ENCODE measurements at places on chromosomes 7 and 10. TPM values are rescaled to one million over a fixed set of nuclear protein-coding genes. Genes with fewer than 3 reads are reported as not detected.

DNA sequence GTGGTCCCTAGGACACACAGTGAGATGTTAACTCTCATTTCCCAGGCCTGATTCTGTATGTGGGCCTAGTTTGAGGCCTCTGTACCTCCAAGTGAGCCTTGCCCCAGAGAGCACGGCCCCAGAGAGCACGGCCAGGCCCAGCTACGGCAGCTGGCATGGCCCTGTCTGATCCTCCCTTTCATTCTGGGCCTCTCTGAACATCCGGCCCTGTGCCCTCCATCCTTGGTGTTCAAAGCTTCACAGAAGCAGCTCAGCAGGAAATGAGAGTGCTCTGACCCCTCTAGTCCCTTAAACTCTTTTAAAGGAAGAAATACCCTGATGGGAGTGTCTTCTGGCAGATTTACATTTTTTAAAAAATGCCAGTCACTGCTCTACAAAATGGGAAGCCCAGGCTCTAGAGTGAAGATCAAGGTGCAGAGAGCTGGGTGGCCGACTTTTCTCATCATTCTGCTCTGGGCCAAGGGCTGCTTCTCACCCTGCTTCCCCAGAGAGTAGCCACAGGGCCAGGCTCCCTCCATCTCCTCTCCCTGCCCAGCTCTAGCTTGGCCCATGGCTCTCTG lies 171.9 kb downstream of the RPS24 start:
- no peak for DNase-seq

DNA sequence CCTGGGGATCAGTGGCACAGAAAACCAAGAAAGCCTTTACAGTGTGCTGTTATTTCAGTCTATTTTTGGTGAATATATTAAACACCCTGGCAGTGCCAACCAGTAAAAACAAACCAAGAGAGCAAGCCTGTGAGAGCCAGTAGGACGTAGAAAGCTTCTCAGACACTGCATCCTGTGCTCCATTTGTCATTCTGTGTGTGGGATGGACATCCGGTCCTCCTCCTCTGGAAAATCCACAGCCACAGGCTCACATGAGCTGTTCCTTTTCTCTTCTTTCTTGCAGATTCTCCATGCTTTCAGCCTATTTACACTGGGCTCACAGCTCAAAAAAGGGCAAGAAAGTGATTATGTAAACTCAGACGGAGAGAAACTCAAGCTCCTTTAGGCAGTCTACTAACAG lies 119.7 kb upstream of the YAE1 start:
- no peak for DNase-seq

DNA sequence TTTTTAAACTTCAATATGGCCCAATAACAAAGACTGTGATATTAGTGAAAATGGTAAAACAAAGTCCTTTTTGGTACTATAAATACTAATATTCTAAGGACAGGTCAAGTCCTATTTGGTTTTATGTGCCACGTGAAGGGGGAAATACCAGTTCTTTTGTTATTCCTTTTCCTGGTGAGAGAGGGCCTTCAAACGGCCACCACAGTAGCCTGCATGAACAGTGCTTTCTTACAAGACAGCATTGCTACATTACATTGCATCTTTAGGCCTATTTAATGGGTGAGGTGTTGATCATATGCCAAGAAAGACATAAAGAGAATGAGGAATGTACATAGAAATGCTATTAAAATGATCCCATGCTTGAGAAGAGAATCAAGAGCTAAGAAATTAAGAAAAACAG lies 214.8 kb downstream of the LRRTM3 start:
- DNase-seq = no peak

The FZD8 gene
- 3.7 TPM for total RNA-seq

The SPDYE2 gene
- total RNA-seq = 0.43 TPM

- DNase-seq = peak; percentile 84
Observed at GRCh38 chr7:101947899-101948298, 130.5 kb downstream of the CUX1 start.

- DNase-seq = no peak
Observed at GRCh38 chr10:82543631-82544030, 668.6 kb downstream of the NRG3 start.

DNA sequence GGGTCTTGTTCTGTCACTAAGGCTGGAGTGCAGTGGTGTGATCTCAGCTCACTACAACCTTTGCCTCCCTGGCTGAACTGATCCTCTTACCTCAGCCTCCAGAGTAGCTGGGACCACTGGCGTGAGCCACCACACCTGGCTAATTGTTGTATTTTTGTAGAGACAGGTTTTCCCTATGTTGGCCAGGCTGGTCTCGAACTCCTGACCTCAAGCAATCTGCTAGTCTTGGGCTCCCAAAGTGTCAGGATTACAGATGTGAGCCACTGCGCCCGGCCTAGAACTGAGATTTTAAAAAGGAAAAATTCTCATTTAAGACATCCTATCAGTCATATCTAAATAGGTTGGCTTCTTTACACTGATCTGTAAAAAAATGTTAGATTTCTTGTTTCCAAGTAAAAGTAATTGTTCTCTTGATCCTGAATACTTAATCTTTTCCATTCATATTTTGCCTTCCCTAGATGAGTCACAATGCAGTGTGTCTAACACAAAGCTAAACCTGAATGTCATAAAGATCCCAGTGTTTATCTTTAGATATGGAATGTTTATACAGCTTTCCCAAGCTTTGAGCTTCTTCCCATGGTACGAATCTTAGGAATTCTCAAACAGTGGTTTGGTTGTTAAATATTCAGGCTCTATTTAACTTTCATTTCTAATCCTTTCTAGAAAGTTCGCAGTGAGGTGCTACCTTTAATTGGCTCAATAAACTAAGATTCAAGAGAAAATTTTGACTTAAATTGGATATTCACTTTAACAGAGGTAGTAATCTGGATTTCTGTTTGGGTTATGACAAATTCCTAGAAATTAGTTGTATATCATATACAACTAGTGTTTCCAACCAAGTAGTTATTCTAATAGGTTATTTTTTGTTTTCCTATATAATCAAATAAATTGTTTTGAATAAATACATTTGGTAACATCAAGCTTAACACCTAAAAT lies 12.1 kb upstream of the LAMB1 start:
- no peak for DNase-seq
